ENCODE measurements at places on chromosomes 2 and 18. TPM values are rescaled to one million over a fixed set of nuclear protein-coding genes. Genes with fewer than 3 reads are reported as not detected.

SLC5A7 gene
- not detected for total RNA-seq

DNA sequence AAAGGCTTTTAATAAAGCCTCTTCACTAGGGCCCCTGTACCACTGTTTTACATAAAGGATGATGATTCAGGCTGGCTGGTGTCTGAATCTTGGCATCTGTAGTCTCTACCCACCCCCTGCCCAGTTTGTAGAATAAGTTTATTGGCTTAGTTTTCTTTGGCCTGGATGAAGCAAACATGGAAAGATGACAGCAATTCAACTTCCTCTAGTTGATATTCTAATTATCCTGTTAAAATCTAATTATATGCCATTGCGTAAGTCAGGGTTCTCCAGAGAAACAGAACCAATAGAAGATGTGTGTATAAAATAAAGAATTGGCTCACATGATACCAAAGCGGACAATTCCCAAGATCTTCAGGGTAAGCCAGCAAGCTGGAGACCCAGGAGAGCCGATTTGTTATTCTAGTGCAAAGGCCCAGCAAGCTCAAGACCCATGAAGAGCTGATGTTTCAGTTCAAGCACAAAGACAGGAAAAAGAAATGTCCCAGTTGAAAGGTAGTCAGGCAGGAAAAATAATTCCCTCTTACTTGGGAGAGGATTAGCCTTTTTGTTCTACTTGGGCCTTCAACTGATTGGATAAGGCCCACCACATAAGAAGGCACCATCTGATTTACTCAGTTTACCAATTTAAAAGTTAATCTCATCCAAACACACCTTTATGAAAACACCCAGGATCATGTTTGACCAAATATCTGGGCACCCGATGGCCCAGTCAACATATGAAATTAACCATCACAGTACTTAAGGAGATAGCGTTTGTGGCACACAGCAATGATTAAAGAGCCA is 82.6 kb upstream of the LYPD1 start:
- DNase-seq, result no peak

DNA sequence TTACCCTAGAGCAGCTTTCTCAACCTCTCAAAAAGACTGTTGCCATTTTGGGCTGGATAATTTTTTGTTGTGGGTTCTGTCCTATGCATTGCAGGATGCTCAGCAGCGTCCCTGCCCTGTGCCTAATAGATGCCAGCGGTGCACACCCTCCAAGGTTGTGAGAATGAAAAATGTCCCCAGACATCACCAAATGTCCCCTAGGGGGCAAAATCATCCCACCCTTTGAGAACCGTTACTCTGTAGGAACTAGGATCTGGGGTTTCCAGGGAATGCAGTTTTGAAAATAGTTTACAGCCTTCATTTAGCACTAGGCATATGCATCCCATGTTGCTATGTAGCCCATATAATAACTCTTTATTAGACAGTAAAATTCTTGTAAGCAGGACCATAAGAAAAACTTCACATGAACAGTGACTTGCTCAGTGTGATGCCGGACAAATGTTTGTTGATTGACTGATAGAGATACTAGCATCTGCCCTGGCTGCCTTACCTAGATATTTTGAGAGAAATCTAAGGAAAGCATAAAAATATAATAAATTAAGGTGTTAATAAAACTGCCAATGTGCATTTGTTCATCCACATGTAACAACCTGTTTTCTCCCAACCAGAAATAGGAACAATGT is 79.2 kb upstream of the EPC2 start:
- DNase-seq, result no peak

EN1 gene
- not detected for total RNA-seq

GRCh38 chr2:54720563-54720962 is 2.9 kb upstream of the EML6 start:
- no peak for DNase-seq

DNA sequence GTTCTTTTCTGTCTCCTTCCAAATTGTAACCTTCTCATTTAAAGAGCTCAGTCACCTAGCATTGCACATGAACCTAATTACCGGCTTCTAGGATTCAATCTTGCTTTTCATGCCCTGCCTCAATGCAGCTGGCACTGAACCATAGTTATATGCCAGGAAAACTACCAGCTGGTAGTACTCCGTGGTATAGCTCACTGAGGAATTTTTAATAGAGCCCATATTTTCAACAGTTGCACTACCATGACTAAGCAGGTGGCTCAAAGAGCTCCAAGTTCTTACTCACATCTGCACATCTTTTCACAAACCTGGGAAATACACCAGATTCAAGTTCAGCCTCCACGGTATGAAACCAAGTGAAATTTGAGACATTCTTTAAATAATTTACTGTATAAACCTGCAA is 363.5 kb downstream of the GRB14 start:
- DNase-seq, result no peak

GRCh38 chr2:240994171-240994896 is 4.1 kb upstream of the SNED1 start:
- DNase-seq, result peak; percentile 11

CCDC74B gene
- 1.4 TPM for total RNA-seq

DNA sequence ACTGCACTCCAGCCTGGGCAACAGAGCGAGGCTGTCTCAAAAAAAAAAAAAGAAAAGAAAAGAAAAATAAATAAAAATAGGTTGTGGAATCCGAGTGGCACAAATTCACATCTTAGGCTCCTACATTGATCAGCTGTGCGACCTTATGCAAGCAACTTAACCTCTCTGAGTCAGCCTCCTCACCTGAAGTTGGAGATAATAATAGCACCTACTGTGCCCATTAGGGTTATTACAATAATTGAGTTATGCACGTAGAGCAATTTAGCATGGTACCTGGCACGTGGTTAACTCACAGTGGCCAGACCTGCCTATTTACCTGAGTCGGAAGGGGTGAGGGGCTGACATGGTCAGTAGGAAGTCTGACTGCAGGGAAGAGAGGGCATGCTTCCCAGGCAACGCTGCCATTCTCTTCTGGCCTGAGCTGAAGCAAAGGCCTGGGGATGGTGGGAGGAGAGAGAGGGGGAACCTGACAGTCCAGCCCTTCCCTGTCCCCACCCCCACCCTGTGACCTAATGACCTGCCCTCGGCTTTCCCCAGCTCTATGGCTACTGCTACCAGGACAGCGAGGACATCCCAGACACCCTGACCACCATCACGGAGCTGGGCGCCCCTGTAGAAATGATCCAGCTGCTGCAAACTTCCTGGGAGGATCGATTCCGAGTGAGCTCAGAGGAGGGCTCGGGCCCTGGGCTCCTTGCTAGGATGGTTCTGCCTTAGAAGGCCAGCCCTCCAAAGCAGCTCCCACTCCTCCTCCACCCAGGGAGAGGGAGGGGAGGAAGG is 5.1 kb downstream of the PKDCC start:
- no peak for DNase-seq

UPP2 gene
- total RNA-seq, result not detected

DNA sequence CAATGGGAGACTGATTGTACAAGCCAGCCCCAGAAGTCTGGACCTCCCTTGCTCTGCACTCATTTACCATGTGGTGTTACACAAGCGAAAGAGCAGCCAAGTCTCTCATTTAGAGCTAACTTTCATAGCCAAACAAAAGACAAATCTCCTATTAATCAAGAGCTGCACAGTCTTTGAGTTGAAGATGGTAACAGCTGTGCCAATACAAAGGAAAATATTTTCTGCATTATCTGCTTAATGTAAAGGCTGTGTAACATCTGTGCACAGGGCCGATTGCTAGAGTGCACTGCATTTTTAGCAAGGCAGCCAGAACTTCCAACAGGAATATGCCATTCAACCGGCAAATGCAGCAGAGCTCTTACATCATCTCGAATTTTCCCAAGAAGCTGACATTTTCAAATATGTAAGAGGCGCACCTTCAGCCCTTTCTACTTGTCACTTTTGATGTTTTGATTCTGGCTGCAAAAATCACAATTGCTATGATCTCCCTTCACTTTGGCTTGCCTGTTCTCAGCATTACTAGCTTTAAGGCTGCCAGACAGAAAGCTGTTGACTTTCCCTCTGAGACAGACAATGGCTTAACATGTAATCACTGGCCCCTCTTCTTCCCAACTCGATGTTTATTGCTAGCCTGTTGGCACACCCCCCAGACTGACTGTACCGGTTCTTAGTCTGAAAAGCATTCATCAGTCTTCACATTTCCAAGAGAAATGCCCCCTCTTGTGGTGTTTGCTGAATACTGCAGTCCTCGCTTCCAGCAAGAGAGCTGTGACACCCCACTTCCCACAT is 96.9 kb upstream of the TANK start:
- DNase-seq, result peak; percentile 80

DNA sequence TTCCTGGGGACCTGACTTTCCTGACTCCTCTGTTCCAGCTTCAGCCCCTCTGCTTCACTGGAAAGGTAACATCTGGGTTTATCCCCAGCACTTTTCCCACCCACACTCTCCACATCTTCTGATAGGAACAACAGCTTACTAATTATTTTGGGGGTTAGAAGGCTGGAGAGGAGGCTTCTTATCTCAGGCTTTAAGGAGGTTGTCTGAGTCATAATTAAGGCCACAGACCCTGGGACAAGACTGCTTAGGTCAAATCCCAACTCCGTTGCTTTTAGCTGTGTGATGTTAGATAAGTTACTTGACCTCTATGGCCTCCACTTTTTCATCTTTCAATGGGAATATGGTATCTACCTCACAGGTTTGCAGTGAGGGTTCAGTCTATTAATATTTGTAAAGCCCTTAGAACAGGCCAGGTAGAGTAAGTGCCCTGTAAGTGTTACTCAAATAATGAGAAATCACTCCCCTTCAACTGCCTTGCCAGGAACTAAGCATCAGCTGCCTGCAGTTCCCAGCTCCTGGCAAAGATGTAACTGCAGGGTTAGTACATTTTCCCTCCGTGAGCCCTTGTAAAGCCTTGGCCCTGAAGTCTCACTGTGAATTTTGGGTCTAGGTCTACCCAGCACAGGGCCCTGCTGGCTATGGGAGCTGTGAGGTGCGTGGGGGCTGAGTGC is 123.6 kb downstream of the MTX2 start:
- DNase-seq, result no peak

DNA sequence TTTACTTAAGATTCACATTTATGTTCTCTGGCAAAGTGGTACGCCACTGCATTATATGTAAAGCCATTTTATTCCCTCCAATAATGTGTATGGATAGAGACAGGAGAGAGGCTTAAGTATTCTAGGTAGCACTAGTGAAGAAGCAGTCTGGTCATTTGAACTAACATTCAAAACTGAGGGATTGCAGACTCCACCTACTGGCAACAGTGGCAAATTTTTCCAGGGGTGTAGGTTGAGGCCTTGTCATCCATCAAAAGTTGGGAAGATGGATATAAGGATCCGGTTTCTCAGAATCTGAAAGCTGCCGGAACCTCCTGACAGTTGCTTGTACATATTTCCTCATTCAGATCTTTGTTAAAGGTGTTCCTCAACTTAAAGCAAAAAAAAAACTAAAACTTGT is 465.5 kb upstream of the FSHR start:
- DNase-seq, result no peak

GRCh38 chr2:145918951-145919350 is 1399.0 kb upstream of the ZEB2 start:
- no peak for DNase-seq

DNA sequence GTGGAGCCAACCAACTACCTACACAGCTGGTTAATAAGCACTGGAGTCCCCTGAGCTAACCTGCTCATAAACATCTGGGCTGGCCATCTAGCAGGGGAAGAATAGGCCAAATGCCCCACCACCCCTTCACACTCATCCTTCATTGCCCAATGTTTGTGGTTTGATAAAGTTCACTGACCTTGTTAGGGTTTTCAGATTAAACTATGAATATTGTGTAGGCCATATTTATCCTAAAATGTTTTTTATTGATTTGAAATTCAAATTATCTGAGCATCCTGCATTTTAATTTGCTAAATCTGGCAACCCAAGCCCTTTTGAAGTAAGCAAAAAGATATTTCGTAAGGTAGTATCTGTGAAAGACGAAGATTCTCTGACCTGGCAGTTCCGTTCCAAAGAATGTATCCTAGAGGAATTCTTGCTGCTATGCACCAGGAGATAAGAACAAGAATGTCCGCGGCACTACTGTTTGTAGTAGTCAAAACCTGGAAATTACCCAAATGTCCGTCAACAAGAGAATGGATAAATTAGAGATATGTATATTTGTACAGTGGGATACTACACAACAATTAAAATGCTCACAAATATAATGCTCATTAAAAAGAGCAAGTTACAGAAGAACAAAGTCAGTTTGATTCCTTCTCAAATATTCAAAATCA is 5.8 kb upstream of the TLK1 start:
- DNase-seq, result no peak

CREG2 gene
- total RNA-seq, result not detected

NBAS gene
- 34.3 TPM for total RNA-seq

GRCh38 chr2:96082211-96083063 is 33.9 kb downstream of the ADRA2B start:
- no peak for DNase-seq

DNA sequence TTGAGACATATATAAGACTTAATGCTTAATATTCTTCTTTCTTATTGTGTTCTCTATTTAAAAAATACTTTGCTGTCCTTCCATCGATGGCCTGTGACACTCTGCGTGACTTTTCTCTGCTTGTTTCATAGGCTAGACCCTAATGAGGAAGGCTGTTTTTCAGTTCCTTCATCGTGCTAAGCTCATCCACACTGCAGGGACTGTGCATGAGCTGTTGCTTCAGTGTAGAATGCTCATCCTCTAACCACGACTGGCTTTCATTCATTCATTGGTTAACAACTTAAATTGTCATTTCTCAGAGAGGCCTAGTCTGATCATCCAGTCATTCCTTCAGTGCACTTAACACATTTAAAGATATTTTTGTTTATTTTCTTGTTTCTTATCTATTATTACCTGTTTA is 134.4 kb downstream of the CCDC85A start:
- no peak for DNase-seq

- DNase-seq, result no peak
Observed at GRCh38 chr2:16739778-16740581, 74.3 kb upstream of the CYRIA start.

- DNase-seq, result no peak
Observed at GRCh38 chr18:56501896-56502295, 136.5 kb downstream of the TXNL1 start.

DNA sequence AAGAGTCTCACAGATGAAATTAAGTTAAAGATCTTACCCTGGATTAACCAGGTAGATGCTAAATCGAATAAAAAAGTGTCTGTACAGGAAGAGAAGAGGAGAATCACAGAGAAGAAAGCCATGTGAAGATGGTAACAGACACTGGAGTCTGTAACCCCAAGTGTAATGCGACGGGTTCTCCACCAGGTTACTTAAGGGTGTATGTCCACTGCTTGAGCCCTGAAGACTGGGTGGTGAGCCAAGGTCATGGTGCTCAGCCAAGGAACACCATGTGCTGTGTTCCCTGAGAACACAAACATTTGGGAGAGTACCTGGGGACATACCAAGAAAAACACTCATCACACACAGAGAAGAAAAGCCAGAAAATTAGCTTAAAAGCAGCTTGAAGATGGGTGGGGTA is 8.2 kb upstream of the ACADL start:
- no peak for DNase-seq

VWA3B gene
- total RNA-seq, result 0.41 TPM
